ENCODE measurements at places on chromosomes 3 and 15.

DNA sequence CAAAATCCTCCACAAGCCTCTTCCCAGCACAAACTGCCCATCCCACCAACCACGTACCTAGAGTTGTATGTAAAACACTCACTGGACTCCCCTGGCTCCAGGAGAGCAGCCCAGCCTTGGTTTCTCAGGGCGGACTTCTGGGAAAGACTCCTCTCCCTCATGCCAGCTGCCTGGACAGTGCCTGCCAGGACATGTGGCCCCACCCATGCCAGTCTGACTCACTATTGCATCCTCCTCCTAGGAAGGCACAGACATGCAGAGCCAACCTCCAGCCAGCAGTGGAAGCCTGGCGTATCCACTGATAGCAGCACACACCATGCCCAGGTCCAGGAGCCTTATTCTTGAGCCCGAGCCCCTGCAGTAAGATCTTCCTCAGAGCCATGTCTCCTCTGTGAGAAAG lies 8.6 kb downstream of the PKM start:
- no peak for DNase-seq

GRCh38 chr15:74432271-74432967 lies 1.3 kb downstream of the SEMA7A start:
- DNase-seq = no peak

DNA sequence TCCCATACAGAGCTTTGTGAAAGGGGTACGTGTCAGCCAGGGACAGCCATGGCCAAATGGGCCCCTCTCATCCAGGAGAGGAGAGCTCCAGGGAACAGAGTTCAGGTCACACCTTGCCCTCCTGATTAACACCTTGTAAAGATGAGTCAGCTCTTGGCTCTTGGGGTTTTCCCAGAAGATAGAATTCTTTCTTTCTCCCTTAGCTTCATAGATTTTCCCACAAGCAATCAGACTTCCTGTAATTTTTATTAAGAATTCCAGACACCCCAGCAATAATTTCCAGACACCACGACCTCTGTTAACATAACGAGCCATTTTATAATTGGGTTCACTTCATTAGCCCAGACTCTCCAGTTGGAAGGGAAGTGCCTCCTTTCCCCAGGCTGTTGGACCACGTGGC lies 86.4 kb downstream of the LRTM1 start:
- no peak for DNase-seq

- no peak for DNase-seq
Observed at GRCh38 chr3:75272691-75273090, 391.4 kb upstream of the FRG2C start.

DNA sequence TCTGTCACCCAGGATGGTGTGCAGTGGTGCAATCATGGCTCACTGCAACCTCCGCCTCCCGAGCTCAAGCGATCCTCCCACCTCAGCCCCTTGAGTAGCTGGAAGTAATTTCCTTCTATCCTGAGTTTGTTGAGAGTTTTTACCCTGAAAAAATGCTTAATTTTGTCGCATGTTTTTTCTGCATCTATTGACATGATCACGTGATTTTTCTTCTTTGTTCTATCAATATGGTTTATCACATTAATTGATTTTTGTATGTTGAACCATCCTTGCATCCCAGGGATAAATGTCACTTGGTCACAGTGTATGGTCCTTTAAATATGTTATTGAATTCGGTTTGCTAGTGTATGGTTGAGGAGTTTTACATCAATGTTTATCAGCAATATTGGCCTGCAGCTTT lies 11.9 kb upstream of the OR5K4 start:
- no peak for DNase-seq

- DNase-seq = no peak
Observed at GRCh38 chr15:90036806-90037510, 35.8 kb downstream of the ZNF710 start.

DNA sequence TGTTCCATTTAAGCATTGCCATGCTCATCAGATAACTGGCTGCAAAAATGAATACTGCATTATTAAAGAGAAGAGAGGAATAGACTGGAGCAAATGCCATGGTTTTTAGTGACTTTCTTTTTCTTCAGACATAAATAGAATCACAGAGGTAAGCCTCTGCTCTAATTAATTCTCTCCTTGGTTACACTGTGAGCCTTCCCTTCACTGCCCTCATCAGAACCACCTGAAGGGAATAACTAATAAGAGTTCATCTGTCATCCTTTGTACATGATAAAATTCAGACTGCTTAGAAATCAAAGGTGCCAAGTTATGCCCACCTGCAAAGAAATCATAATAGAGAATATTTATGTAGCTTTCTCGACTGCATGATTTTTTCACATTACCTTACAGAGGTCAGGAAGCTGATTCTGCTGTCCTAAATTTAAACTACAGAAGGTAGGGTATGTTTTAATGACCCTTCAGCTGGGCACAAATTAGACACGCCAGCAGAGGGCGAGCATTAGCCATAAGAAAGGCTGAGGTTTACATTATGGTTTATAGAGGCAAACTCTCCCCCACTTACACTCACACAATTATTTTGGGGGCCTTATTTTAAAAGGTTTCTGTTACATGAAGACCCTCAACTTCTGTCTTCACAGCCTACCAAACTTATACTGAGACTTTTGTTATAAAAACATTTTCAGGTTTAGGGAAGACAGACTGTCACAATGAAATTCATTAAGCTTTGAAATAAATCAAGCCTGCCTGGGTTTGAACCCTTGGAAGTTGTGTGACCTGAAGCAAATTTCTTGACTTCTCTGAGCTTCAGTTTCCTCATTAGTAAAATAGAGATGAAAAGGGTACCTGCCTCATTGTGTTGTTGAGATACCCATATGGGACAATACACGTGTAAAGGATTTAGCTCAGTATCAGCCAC lies 15.3 kb upstream of the UNC13C start:
- peak; percentile 4 for DNase-seq

DNA sequence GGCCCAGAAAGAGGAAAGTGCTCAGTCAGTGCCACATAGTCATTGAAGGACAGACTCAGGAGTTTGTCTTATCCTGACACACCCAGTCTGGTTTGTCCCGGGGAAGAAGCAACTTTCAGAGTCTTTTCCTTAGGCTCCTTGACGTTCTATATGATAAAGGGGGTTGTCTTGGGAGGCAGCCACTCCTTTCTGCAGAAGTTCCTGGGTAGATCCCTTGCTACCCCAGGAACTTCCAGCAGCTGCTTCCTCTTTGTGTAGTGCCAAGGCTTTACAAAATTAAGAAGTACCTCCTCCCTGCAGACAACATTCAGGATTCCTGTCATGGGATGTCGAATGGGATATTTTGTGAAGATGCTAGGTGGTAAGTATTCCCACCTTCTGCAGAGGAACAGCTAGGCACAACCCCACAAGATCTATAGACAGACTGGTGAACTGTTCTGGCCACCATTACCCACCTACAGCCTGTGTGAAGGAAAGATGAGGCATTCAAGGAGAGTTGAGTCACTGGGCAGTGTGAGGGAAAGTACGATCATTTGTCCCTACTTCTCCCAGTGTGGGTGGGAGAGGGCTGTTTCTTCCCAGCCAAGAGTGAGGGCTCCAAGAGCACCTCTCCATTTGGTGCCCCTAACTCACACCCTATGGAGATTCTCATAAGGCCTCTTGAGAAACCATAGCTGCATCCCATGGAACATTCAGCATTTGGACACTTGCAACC lies 11.3 kb downstream of the TMEM266 start:
- no peak for DNase-seq

DNA sequence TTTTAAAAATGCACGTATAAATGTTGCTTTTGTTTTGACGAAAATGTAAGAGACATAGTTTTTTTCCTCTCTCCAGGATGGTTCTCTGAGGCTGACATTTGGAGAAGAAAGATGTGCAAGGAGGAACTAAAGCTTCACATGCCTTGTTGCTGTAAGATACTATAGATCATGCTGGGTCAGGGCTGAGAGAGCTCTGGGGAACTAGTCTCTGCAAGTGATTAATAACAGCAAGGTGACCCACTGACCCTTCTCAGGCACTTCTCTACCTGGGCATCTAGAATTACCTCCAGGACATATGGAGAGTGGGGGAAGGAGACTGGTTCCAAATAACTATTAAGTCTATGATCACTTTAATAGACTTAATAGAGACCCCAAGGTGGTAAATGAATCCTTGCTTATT lies 246.0 kb downstream of the KBTBD8 start:
- no peak for DNase-seq

DNA sequence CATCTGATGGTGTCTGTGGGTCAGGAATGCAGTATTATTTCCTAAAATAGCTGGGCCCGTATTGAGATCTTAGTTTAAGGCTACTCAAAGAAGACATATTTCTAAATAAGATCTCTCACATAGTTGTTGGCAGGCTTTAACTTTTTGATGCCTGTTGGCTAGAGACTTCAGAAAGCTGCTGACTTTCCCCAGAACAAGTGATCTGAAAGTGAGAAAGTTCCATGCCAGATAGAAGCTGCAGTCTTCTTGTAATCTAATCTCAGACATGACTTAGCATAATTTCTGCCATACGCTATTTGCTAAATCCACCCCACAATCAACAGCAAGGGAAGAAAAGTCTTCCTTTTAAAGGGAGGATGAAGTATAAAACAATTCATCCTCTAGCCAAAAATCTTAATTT lies 867.1 kb downstream of the IGSF11 start:
- DNase-seq = no peak

DNA sequence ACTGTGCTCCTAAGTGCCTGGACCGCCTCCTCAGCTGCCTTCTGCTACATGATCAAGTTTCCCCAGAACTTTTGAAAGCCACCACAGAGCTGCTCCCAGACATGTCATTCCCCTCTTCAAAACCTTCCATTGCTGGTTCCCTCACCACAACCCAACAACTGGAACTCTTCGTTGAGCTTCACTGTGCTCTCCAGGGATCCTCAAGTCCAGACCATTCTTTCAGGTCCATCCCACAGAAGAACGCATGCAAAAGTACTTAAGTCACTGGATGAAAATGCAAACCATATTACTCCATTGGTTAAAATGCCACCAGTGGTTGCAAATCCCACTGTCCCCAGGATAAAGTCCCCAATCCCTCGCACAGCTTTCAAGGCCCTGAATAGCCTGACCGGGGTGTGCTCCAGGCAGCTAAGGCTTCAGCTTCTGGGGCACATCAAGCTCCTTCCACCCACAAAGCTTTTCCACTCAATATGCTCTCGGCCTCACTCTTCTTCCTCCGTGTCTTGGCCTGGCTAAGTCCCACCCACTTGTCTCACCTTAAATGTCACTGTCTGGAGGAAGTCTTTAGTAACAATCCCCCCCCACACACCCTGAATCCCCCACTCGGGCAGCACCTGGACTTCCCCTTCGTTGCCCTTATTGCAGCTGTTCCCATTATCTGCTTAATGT lies 84.8 kb downstream of the XXYLT1 start:
- DNase-seq = no peak

GRCh38 chr3:183392186-183393034 lies 36.0 kb downstream of the MCF2L2 start:
- no peak for DNase-seq

GRCh38 chr3:84960581-84960980 lies 1.8 kb downstream of the CADM2 start:
- DNase-seq = no peak

GRCh38 chr3:39848365-39848764 lies 39.0 kb downstream of the MYRIP start:
- no peak for DNase-seq

GRCh38 chr15:58064082-58064979 lies 1.2 kb downstream of the ALDH1A2 start:
- DNase-seq = no peak

DNA sequence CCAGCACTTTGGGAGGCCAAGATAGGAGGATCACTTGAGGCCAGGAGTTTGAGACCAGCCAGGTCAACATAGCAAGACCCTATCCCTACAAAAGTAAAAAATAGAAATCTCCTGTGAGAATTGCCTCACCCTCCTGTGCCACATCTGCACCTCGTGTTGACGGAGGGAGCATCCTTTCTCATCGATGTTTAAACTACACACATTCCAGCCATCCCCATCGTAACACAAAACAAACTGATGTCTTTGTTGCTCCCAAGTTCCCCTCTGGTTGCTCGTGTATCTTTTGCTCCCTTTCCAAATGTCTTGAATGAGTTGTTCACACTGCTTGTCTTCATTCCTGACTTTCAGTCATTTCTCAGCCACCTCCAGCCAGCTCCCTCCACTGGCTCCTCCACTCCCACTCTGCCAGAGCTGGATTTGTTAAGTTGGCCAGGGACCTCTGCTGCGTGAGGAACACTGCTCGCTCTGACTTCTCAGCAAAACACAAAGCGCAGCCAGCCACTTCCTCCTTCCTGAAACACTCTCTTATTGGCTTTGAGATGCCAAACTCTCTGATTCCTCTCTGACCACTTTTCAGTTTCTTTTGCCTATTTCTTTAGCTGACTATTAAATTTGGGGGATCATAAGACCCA lies 53.6 kb upstream of the ATP13A3 start:
- DNase-seq = no peak

GRCh38 chr15:101455291-101456025 lies 34.0 kb downstream of the PCSK6 start:
- DNase-seq = no peak

- no peak for DNase-seq
Observed at GRCh38 chr3:136193278-136194054, 2.7 kb downstream of the MSL2 start.

GRCh38 chr3:125326957-125327356 lies 48.2 kb downstream of the ZNF148 start:
- DNase-seq = no peak

GRCh38 chr3:113252553-113252952 lies 41.2 kb downstream of the BOC start:
- DNase-seq = no peak

- no peak for DNase-seq
Observed at GRCh38 chr3:179447251-179447650, 4.0 kb downstream of the GNB4 start.

GRCh38 chr3:149460117-149460516 lies 14.4 kb upstream of the TM4SF4 start:
- no peak for DNase-seq

- no peak for DNase-seq
Observed at GRCh38 chr3:32303977-32304881, 65.7 kb downstream of the CMTM8 start.

- DNase-seq = no peak
Observed at GRCh38 chr3:117587416-117587815, 877.8 kb downstream of the TUSC7 start.

DNA sequence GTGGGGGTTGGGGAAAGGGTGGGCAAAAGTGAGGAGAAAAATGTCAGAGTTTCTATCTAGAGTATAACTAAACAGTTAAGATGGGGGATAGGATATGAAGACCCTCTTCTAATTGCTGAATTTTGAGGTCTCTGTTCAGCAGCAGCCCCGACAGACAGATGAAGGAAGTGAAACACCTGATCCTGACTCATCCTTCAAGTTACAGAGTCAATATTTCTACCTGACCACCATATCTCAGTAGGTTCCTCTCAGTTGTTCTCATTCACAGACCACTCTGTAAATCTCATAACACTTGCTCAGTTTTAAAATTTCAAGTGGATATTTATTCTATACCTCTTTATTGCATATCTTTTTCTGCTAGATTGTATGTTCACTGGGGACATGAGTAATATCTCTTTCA lies 69.5 kb downstream of the CCDC54 start:
- no peak for DNase-seq

DNA sequence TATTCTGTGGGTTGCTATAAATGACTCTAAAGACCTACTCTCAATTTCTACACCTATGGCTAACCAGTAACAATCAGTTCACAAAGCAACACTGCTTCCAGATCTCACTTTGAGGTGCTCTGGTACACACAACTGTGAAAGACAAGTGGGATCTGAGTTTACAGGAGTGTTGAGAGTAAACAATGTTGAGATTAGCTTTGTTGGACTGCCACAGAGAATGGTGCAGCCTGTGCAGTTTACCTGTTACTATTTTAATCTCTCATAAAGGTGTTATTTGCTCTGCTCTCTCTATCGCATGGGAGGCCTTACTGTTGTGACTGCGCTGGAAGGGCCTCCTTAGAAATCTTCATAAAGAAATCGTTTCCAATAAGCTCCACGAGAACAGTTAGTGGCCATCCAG lies 112.0 kb downstream of the SOX2 start:
- DNase-seq = no peak

- no peak for DNase-seq
Observed at GRCh38 chr3:185711255-185711870, 113.5 kb downstream of the IGF2BP2 start.
